Fibroblast of skin of right quadriceps (primary cell): ENCODE measurements at places on chromosomes 3 and 15.

DNA sequence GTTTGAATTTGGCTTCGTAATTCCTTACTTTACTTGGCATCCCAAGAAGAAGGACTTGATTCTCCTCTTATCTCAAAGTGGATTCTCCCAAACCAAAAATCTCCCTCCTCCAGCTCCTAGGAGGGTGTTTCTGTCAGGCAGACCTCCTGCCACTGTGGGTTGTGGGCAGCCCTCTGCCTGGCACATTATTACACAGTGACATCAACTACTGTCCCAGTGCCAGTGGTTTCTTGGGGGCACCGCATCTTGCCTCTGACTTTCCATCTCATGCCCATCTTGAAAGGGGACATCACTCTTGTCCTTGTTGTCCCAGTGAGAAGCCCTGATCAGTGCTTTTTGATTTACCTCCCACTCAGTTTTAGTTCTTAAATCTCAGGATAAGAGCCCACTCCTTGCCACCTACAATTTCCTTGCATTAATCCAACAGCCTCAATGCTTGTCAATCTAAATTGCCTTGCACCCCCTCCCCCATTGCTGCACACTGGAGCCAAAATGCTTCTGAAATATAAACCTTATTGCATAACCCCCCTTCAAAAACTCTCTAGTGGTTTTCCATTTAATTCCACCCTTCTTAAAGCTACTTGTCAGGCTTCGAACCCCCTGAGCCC lies 81.0 kb downstream of the TRAK1 start:
- no peak for DNase-seq

DNA sequence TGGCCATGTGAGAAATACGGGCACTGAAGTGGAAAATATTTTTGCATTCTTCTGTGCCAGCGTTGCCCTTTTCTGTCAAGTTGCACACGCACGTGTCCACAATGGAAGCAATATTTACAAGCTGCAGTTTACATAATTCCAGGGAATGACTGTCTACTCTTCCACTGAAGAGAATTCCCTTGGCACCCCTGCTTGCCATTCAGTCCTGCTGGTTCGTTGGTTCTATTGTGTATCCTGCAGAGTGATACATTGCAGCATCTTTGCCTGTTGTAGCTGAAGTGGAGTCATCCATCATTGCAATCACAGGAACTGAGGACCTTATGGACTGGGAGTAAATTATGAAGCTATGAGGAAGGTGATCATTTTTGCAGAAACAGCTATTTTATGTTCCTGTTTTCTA lies 759.4 kb downstream of the ROBO2 start:
- no peak for DNase-seq

GRCh38 chr3:167615030-167615429 lies 38.7 kb downstream of the WDR49 start:
- DNase-seq, result no peak

- DNase-seq, result peak; percentile 33
These were observed 18.3 kb downstream of the GREM1 start for GRCh38 chr15:32735989-32736700.
